Common myeloid progenitor, CD34-positive (primary cell): ENCODE measurements at places on chromosomes 6 and 20.

DNA sequence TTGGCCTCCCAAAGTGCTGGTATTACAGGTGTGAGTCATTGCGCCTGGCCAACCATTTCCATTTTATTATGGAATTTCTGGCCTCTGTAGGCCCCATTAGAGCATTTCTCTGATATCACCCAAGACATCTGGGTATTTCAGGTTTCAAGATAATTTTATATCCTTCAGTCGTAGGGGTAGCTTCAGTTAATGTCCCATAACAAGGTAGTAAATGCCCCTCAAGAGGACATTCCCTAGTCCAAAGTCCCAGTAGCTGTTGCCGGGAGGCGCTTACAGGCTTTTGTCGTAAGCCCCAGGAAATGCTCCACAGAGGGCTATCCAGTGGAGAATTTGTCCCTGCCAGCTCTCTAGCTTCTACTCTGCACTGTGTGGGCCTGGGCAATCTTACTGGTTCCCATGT, 24.4 kb downstream of the EFCAB8 start:
- no peak for DNase-seq

- DNase-seq = no peak
Observed at GRCh38 chr6:130076512-130076911, 58.1 kb downstream of the L3MBTL3 start.

- DNase-seq = no peak
Observed at GRCh38 chr20:13342469-13343242, 121.6 kb downstream of the ISM1 start.

GRCh38 chr6:96059586-96059985, 43.8 kb downstream of the FUT9 start:
- no peak for DNase-seq

DNA sequence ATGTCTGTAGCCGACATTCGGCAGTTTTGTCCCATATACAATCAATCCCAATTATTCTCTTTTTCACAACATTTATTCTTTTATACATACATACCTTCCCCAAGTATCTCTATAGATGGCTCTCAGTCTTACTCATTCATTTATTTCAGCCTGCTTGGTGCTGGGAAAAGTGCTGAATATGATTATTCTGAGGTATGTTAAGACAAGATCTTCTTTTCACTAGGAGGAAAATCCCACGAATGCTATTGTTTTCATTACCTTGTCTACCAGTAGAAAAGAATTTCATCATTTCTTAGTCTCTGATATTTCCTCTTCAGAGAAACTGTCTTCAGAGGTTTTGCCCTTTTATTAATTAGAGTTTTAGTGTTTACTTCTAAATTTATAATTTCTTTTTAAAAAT, 13.7 kb upstream of the BPIFA3 start:
- no peak for DNase-seq
